NCI-H2171 treated with DMSO at 0.1 percent for 48 hours (cell line): ENCODE measurements at places on chromosomes 4 and X.

DNA sequence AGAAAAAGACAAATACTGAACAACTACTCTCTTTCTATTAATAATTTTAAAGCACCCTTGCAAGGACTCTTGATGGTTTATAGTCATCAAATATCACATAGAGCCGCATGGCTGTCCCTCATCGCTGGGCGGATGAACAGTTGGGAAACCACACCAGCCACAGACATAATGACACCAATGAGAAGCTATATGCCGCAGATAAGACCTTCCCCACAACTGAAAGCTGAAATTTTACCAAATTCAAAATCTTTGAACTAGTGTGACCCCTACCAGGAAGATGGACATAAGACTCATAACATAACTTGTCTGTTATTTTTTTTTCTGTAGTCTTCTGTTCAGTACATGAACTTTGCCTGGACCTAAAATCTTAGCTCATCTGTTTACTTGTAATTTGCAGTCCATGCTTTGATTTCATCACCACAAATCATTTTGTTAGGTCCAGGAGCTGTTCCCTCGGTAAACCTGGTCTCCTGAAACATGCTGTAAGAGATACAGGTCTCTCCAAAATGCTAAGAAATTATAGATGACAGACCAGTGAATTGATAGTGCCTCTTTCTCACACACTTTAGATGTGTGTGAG is 157.3 kb upstream of the RAPGEF2 start:
- DNase-seq = no peak

- DNase-seq = no peak
Measured at GRCh38 chr4:31461421-31461820, 741.3 kb downstream of the PCDH7 start.

GRCh38 chr4:159484864-159485263 is 382.0 kb downstream of the RAPGEF2 start:
- DNase-seq = no peak

DNA sequence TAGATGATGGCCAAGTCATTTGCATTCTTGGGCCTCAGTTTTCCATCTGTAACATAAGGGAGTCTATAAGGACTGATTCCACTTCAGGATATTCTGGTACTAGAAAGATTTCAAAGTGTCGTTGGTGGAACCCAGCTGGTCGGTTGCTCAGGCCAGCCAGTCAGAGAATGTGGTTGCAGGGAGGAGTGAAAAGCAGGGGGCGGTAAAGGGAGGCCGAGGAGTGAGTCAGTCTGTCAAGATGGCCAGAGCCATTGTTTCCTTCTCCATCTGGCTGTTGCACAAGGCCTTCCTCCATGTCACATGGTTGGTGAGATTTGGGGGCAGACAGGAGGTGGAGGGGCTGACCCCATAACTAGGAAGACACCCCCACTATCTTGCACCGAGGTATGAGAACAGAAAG is 38.2 kb downstream of the STARD8 start:
- DNase-seq = no peak

DNA sequence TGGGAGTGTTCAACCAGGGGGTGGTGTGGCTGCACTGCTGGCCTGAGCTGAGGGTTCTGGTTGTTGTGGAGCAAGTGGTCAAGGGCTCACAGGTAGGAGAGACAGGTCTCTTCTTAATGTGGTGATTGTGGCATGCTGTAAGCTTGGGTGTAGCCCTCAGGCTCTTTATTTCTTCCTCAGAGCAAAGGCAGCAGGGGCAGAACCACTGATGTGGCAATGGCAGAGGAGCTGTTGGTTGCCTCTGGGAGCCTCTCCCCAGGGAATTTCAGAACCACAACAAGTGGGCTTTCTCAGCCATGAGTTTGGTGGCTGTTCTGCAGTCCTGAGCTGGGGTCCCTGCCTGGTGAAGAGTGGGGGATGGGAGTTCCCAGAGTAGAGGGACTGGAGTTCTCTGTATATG is 1017.2 kb downstream of the SH3BGRL start:
- DNase-seq = no peak

GRCh38 chr4:108355186-108355901 is 186.6 kb upstream of the LEF1 start:
- DNase-seq = no peak

- no peak for DNase-seq
Measured at GRCh38 chr4:102693262-102693850, 67.4 kb downstream of the MANBA start.

DNA sequence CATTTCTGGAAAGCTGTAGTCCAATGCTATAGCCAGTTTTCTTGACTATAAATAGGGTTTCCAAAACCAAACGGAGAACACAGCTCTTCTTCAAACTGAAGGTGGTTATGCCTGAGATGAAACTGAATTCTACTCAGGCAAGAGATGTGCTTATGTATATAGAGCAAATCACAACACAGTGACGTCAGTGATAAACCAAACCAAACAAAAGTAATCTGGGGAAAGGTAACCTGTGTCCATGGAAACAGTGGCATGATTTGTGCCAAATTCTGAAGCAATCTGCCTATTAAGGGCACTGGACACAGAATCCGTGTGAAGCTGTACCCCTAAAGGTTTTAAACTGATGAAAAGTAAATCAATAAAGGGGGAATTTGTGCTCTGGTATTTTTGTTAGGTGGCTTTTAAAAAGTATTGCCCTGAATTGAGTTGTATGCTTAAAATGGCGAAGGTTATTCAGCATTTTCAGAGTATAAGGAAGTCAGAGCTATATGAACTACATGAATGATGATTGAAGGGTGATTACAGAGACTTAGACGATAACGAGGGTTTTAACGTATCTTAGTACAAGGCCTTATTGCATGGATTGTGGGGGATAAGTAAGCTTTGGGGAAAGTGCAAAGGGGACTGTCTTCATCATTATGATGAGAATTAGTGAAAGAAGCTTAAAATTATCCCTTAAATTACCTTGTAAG is 38.6 kb downstream of the NPY5R start:
- no peak for DNase-seq
